ENCODE measurements at places on chromosomes 2 and 18.

GRCh38 chr18:52582516-52582915, 242.5 kb downstream of the DCC start:
- no peak for DNase-seq

GRCh38 chr2:96146153-96146880, 1.1 kb upstream of the DUSP2 start:
- peak; percentile 90 for DNase-seq

- DNase-seq: no peak
Observed at GRCh38 chr2:127829845-127830246, 18.9 kb upstream of the WDR33 start.

DNA sequence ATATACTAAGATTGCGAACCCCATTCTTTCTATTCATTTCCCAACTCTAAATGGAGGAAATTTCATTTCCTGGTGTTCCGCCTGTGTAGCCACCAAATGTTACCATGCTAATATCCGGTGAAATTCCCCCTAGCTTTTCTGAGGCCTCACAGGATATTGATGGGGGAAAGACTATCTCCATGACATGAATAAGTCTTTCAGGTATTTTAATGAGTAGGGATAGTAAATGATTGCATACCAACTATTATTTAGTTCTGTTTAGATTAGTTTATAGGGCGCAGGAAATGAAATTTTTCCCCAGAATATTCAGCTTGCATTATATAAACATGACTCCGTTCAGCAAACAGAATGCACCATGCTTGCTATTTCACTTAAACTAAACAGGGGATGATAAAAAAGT, 55.4 kb downstream of the COL5A2 start:
- no peak for DNase-seq

DNA sequence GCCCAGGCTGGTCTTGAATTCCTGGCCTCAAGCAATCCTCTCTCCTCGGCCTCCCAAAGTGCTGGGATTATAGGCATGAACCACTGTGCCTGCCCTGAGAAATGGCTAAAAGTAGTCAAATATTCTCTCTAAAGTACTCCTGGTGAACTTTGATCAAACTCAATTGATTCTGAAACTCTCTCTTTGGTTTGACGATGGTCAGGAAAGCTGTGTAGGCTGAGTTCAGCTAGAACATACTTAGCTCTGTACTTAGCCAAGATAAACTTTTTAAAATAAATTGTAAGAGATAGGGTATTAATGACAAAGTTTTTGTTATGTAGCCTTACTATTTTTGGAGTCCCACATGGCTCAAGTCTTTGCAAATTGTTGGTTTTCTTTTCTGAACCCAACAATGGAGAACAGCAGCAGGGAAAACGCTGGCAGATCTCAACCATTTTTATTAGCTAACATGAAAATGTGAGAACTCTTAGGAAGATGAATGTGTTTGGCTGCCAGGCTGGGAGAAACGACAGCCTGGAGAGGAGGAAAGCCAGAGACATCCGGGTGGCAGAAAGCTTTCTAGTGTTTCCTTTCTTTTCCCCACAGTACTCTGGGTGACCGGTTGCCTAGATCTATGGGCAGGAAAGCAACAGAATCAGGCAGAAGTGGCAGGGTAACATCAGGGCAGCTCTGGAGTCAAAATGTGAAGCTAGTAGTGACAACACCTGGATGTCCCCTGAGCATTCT, 193.0 kb upstream of the LHCGR start:
- no peak for DNase-seq

DNA sequence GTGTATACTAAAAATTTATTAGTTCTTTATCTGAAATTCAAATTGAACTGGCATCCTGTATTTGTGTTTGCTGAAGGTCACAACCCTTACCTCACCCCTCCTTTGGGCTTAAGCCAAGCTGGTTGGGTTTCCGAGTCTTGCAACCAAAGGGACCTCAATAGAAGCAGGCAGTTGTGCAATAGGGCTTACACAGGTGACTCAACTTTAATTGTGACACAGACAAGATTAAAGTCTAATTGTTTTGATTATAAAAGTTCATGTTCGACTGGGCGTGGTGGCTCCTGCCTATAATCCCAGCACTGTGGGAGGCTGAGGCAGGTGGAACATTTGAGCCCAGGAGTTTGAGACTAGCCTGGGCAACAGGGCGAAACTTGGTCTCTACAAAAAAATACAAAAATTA, 71.5 kb downstream of the RAB31 start:
- no peak for DNase-seq

DNA sequence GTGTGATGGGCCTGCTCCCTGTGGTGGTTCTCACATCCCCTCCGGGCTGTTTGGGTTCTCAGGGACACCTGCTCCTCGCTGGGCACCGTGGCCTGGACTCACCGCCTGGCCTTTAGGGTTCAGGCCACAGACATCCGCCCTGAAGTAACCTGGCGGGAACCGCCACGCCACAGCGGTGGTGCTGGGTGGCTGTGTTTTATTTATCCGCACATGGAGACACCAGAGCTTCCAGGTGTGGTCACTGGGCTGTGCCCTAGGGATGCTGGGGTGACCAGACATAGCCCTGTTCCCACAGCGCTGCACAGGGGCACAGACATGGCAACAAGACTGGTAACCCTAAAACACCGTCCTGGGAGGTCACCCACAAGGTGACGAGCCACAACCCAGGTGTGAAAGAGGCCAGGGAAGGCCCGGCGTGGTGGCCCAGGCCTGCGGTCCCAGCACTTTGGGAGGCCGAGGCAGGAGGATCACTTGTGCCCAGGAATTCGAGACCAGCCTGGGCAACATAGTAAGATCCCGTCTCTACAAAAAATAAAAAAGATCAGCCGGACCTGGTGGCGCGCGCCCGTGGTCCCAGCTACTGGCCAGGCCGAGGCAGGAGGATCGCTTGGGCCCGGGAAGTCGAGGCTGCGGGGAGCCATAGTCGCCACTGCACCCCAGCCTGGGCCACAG, 649 bp upstream of the HSBP1L1 start:
- DNase-seq: no peak

DNA sequence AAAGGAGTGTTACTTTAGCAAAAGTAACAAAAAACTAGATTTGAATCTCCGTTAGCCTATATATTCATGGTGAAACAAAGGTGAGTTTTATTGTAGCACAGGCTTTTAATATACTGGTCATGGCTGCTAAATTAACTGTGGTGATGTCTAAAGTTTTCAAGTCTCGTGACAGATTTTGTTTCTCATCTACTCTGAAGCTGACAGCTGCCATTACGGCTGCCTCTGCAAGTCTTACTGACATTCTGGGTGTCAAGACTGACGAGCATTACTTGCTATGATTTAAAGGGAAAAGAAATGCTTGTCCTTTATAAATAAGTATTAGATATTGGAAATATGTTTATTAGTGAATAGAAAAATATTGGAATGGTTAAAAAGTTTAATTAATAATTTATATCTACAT, 207.7 kb downstream of the DSEL start:
- no peak for DNase-seq

DNA sequence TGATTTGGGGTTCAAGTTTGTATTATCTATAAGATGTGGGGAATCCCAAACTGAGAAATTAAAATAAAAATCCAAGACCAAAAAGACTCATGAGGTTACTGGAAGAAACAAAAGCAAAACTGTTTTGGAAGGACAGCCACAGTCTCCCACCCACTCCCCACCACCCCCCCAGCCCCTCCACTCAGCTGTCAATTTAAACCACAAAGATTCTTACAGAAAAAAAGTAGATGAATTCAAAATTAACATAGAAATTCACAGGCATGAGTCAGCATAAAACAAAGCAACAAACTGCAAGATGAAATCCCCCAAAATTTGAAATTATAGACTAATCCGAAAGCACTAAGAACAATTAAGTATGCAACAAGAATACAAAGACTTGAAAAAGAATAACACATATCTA, 12.1 kb downstream of the MAP4K3 start:
- no peak for DNase-seq

DNA sequence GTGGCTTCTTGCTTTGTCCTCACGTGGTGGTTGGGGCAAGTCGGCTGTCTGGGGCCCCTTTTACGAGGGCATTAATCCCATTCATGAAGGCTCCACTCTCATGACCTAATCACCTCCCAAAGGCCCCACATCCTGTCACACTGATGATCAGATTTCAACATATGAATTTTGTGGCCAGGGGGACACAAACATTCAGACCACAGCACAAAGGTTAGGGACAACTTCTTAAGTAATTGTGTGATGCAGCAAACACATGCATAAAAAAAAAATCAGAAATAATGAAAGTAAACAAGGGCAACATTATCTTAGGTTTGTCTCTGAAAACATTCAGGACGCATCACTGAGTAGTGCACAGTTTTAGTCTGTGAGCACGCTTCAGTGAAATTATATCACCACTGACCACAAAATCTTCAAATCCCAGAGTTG, 54.2 kb upstream of the FRZB start:
- no peak for DNase-seq

GRCh38 chr2:13607139-13607538, 890.4 kb downstream of the TRIB2 start:
- no peak for DNase-seq

- no peak for DNase-seq
Observed at GRCh38 chr2:62539606-62540407, 33.8 kb upstream of the TMEM17 start.

DNA sequence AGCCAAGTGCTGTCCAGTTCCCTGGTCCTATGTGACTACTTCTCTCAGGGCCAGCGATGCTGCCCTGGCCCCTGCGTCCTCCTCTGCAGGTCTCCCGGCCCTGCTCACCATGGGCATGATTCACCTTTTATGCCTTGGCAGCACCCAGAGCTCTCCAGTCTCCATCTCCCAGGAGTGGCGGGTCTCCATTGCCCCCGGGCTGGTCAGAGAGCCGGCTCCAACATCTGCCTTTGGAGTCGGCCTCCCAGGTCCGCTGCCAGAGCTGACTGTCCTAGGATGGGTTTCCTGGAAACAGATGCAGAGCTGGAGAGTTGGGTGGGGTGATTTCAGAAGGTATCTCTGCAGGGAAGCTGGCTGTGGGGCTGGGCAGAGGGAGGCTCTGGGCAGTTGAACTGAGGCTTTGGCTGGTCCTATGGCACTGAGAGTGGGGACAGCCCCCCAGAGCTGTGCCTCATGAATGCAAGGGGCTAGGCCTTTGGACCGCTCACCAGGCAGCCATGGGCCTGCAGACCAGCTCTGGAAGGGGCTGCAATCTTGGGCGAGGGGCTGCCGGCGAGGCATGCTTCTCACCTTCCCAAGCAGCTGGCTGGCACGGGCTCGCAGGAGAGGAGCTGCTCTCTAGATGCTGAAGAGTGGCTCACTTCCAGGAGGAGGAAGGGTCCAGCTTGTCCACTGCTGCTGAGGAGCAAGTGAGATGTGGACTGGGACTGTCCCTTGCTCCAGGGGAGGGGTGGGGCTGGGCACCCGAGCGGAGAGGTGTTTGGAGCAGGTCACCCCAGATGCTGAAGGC, 59.8 kb upstream of the HS6ST1 start:
- peak; percentile 85 for DNase-seq

GRCh38 chr2:151796774-151797173, 31.4 kb downstream of the ARL5A start:
- no peak for DNase-seq

- DNase-seq: no peak
Observed at GRCh38 chr2:190190507-190191162, 128.1 kb upstream of the MSTN start.

DNA sequence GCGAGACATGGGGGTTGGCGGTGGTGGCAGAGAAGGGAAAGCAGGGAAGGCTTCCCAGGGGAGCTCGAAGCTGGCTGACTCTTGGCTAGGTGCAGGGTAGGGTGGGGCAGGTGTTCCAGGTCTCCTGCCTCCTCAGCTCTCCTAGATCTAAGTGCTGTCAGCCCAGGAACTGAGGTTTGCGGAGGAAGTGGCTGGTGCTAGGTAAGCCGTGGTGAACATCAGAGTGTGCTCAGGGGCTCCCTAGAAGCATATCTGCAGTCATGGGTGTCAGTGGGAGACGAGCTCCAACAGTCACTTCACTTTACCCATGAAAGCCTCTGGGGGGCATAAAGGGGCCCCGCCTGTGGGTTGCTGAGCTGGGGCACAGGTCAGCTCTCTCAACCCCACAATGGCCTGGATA, 34.1 kb downstream of the ARHGEF4 start:
- DNase-seq: no peak

DNA sequence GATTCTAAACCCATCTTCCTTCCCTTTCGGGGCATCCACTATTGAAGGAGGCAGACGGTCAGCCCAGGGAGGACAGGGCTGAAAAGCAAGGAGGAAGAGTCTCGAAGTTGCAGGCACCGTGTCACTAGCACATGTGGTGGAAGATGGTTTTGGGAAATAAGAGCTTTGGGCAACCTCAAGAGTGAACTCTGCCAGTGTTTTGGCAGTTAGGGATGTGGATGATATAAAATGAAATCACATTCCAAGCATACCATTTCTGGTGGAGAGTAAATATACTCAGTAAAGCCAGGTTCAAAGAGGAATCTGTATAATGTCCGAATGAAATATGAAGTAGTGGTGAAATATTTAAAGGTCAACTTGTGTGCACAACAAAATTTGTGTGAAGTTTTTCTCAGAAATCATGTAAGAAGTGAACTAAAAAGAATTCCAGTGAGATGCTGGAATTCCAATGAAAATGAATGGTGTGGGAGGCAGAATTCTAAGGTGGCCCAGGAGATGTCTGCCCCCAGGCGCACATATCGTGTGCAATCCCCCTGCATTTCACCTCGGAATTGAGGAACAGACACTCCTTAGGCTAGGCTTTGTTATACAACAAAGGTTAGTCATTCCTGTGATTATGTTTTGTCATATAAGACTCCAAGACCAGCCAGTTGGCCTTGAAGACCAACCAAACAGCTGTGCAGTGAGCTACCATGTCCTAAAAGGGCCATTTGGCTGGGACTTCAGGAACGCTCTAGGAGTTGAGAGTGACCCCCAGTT, 147.1 kb downstream of the SH3BP4 start:
- no peak for DNase-seq

- DNase-seq: no peak
Observed at GRCh38 chr2:202031246-202031951, 2.3 kb upstream of the FZD7 start.

DNA sequence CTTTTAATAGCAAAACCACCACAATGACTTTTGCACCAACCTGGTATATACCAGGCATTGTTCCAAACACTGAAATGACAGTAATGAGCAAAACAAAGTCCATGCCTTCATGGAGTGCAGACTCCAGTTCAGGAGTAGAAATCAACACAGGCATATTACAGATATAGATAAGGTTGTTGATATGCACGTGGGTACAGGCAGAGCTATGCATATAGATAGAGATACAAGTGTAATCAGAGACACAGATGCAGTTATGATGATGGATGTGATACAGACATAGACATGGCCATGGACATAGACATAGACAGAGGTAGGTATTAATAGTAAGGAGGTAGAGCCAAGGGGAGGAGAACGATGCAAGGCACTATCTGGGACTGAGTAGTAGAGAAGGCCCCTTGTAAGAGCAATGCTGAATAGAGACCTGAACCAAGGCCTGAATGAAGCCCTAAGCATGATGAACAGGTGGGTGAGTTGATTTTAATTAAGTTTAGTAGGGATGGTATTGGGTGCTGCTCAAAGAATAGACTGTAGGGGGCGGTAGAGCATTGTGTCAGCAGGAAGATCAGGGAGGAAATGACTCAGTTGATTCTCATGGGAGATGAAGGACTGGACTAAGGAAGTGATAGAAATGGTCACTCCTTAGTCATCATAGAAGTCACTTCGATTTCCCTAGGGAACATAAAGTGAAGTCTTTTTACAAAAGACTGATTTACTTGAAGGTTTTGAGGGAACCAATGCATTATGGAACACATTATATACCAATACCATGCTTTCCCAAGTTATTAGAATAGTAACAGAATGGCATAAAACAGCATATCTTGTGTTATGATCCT, 39.4 kb downstream of the CMPK2 start:
- no peak for DNase-seq

All from mesenteric fat pad (tissue), 1 donor.